CD4-positive, alpha-beta T cell (primary cell): ENCODE measurements at places on chromosomes 16 and 17.

- DNase-seq, result peak; percentile 70
Observed at GRCh38 chr17:46002311-46002972, 3.4 kb downstream of the STH start.

GRCh38 chr17:80953471-80954315, 37.9 kb upstream of the CHMP6 start:
- no peak for DNase-seq

GRCh38 chr17:45061606-45062205, 589 bp downstream of the NMT1 start:
- no peak for DNase-seq

DNA sequence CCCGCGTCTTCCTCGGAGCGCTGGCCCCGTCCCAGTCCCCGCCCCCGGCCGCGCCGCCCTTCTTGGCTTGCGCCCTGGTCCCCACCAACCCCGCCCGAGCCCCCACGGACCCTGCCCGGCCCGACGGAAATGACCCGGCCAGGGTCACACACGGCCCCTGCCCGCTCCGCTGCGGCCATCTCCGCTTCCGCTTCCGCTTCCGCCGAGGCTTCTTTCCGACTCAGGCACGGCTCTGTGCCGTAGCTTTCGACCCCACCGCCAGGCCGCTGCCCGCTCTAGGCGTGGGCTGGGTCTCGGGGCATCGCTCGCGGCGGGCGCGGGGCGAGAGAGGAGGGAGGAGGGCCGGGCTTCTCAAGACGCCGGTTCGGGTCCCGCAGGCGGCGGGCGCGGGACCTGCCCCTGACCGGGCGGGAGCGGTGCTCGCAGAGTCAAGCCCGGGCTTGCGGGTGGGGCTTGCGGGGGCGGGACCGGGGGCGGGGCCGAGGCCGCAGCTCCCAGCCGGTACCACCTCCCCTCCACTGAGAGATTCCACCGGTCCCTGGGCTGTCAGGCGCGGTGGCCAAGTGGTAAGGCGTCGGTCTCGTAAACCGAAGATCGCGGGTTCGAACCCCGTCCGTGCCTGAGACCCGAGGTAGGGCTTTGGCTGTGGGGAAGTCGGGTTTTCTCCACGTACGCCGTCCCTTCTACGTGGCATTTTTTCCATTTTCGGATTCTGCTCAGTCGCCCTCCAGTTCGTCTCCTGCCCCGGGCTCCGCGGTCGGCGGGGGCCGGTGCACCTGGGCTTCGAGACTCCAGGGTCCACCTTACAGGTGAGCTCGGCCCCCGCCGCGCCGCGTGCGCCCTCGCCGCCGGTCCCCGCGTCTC, 158.3 kb downstream of the RAB11FIP4 start:
- DNase-seq, result peak; percentile 91
